Progenitor cell of endocrine pancreas (in vitro differentiated cells): ENCODE measurements at places on chromosomes 5 and 9.

DNA sequence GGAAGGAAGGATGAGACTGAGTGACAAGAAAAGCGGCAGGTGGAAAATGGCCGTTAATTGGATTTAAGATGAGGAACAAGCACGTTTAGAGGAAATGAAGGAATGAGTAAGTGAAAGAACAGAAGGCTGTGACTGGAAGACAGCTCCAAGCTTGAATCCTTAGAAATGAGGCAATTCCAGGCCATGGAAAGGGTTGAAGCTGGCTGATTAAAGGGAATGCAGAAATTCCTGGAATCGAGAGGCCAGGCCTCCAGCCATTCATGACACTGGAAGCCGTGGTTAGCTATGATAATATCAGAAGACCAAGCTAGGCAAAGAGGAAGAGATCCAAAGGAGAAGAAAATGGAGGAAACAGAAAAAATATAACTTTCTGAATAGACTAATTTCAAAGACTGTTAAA is 84.2 kb downstream of the ARL15 start:
- DNase-seq: no peak

- no peak for DNase-seq
Observed at GRCh38 chr9:103819936-103820335, 274.2 kb upstream of the SMC2 start.

GRCh38 chr5:159147976-159148375 is 48.3 kb upstream of the EBF1 start:
- DNase-seq: no peak

GRCh38 chr9:34549407-34549732 is 26.6 kb upstream of the ENHO start:
- no peak for DNase-seq

DNA sequence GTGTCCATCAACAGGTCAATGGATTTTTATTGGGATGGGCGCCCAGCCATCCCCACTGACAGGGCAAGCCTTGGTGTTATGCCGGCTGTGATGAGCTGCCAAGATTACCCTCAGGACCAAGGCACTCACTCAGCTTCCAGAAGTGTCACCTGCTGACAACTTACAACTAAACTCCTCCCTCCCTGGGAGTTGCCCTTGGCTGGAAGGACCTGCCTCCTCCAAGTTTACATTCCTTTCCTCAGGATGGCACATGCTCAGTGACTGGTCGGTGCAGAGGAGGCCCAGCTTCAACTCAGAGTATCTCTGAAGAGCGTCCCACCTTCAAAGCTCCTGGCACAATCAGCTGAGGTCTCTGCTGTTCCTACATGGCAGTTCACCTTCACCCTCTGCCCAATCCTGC is 52.5 kb upstream of the ZBTB43 start:
- no peak for DNase-seq
